ENCODE measurements at places on chromosomes 13 and 19.

- no peak for DNase-seq
Observed at GRCh38 chr13:41177616-41178015, 16.8 kb downstream of the KBTBD7 start.

DNA sequence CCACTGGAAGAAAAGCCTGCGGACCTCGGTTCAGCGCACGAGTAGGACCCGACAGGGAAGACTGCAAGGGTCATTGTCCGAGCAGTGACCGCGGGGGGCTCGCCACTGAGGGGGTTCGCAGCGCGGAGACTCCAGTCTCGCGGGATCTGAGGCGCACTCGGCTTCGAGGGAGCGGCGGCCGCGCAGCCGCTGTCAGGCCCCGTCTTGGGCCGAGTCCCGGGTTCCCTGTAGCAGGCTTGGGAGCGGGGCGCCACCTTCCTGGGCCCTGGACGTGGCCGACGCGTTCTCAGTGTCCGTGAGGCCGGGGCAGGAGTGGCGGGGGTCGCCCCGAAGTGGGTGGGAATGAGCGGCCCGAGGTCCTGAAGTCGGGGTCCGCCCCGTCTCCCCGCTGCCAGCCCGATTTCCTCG lies 474 bp upstream of the FAM174C start:
- DNase-seq, result no peak

DNA sequence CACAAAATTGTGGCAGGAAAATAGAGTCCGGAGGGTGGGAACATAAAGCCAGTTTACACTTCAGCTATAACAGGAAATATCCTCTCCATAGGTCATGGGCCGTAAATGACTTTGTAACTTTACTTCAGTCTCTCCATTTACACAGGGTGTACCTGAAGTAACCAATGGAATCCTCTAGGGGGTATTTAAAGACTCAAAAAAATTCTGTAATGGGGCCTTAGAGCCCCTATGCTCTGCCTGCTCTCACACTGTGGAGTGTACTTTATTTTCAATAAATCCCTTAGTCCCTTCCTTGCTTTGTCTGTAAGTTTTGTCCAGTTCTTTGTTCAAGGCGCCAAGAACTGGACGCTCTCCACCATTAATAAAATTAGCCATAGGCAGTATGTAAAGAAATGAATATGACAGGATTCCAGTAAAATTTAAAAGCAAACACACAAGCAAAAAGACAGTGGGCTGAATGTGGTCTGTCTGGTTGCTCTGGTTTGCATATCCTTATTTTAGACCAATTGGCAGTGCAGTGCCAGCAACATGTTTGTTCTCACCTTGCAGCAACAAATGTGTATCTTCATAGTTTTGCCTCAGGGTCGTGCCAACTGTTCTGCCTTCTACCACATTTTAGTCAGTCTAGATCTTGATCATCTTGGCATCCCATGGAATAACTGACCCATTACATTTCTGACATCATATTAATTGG lies 801.5 kb upstream of the SPRY2 start:
- DNase-seq, result no peak

- no peak for DNase-seq
Observed at GRCh38 chr13:113224486-113224885, 15.1 kb downstream of the CUL4A start.

- DNase-seq, result no peak
Observed at GRCh38 chr13:50691681-50692263, 151.7 kb downstream of the DLEU7 start.

DNA sequence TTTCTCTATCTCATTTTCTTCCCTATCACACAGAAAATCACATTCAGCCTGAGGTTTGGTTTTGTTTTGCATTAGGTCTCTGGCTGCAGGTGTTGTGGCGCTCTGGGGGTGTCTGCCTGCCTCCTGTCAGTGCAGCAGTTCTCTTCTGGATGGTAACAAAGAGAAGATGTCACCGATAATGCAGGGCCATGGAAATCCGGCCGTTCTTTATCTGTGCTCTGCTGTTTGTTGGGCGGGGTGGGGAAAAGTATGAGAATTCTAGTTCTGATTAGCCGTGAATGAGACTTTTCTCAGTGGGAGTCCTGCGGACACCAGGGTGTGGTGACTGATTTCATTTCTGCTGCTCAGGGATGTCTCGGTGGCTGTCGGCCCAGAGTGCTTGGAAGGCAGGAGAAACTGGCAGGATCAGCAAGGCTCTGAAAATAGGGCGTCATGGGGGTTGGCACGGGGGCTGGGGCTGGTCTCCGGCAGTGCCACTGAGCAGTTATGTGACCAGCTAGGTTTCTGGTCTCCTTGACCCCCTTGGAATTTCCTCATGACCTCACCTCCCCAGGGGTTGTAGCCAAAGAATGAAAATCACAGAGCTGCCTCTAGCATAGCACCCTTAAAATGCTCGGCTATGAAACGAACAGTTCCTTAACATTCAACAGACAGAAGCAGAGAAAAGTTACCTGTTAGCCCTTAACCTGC lies 5.0 kb downstream of the RNF113B start:
- DNase-seq, result no peak

DNA sequence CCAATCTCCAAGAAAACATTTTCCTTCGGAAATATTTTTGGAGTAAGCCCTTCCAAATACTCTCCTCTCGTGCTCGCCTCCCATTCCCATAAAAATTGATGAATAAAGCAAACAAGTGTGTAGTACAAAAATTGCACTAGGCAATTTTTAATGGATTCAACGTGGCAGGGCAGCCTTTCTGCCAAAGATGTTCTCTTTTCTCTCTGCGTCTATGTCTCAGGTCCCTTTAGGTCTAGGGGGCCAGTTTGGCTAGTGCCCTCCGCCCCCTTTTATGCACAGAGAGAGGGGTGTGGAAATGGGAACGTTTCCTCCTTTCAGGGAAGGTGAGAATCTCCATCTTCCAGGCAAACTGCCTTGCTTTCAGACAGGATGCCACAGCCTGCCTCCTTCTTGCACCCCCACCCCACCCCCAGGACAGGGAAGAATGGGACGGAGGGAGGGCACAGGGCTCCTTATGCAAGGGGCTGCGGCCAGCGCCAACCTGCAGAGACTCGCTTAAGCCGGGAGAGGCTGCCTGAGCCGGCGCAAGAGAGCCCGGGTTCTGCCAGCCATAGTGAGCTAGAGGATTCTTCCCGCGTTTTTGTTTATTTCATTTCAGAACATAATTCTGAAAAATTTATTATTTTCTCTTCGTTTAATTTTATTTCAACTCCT lies 2.7 kb upstream of the ZIC2 start:
- no peak for DNase-seq

GRCh38 chr13:60869225-60869624 lies 472.2 kb downstream of the TDRD3 start:
- DNase-seq, result no peak

- DNase-seq, result no peak
Observed at GRCh38 chr13:94323764-94324758, 155.4 kb downstream of the DCT start.

Data from SHP77 (cell line).